ENCODE measurements at places on chromosomes 4 and X. TPM values are rescaled to one million over a fixed set of nuclear protein-coding genes. Genes with fewer than 3 reads are reported as not detected.

Gene CFAP47
- total RNA-seq, result 0.32 TPM

Gene HPSE
- 0.82 TPM for total RNA-seq

Gene PHEX
- total RNA-seq, result 0.34 TPM

Gene GNRHR
- not detected for total RNA-seq

Measured in prostate gland (tissue), 2 donors.